ENCODE measurements at places on chromosomes 7 and 10.

DNA sequence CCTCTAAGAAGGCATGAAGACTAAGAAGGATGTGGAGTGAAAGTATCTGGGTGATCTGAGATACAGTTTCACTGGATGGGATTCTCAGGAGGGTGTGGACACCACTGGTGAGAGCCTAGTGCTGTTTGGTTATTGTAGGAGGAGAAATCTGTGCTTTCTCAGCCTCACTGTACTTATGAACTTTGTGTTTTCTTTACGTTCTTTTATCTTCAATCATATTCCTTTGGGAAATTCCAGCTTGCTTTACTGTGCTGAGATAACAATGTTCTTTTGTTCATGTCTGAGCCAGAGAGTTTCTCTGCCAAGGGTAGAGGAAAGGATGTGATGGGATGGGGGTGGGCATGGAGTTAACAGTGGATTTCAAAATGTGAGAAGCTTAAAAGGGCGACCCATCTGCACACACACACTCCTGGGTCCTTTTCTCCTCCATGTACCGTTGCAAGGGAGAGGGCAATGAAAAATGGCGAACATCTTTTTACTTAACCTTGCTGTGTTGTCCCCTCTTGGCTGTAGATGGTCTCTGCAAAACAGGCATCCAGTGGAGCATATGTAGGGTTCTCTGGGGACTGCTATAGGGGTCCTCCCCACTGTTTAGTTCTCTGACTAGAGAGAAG lies 25.0 kb upstream of the TAX1BP1 start:
- no peak for DNase-seq

DNA sequence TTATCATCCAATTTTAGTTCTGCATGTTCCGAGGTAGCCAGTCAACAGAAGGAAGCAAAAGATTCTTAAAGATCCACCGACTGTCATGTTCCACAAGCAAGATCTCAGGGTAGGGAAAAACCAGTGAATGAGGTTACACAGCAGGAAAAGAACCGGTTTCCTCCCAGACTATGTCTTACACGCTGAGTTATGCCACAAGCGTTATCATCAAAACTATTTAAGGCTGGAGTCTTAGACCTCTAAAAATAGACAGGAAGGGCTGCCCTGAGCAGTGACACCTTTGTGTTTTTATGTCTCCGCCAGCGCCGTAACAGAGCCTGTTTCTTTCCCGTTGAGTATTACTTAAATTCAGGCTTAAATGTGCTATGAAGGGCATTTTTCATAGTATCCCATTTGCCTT lies 48.3 kb downstream of the PROSER2 start:
- DNase-seq = no peak

DNA sequence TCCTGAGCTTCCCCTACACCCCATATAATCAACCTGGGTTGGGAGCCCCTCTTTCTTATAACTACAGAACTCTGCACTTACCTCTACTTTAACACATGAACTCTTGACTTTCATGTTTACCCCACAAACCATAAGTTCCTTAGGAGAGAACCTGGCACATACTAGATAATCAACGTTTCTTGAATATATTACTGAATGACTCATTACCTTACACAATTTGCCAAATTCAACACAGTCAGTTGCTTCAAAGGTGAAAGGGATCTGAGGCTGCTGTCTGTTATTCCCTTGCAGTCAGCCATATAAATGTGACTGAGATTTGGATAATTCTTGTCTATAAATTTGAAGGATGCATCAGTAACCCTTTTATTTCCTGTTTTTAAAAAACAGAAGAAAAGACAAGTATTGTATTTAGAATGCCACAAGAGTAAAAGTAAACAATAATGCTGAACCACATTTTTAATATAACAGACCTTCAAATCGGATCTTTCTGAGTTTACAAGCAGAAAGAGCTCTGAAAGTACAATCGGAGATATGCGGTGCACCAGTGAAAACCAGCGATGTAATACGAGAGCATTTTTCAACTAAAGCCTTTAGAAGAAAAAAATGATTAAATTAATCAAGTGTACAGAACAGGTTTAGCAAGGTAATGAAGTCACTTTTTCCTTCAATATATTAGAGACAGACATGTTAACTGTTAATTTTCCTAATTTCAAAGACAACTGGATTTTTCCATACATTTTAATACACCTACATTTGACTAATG lies 29.5 kb upstream of the LRRC17 start:
- DNase-seq = no peak

GRCh38 chr7:32428546-32428945 lies 61.6 kb downstream of the LSM5 start:
- no peak for DNase-seq

DNA sequence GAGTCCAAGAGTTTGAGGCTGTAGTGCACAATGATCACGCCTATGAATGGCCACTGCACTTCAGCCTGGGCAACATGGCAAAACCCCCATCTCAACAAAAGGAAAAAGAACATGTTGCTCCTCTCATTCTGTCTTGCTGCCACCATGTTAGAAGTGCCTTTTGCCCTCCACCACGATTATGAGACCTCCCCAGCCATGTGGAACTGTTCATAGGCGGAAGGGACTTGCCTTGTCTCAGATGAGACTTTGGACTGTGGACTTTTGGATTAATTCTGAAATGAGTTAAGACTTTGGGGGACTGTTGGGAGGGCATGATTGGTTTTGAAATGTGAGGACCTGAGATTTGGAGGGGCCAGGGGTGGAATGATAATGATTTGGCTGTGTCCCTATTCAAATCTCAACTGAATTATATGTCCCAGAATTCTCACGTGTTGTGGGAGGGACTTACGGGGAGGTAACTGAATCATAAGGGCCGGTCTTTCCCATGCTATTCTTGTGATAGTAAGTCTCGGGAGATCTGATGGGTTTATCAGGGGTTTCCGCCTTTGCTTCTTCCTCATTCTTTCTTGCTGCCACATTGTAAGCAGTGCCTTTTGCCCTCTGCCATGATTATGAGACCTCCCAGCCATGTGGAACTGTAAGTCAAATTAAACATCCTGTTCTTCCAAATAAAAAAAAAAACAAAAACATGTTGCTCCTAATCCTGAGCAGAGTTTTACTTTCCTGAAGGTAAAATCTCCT lies 22.3 kb downstream of the DLG5 start:
- DNase-seq = no peak

DNA sequence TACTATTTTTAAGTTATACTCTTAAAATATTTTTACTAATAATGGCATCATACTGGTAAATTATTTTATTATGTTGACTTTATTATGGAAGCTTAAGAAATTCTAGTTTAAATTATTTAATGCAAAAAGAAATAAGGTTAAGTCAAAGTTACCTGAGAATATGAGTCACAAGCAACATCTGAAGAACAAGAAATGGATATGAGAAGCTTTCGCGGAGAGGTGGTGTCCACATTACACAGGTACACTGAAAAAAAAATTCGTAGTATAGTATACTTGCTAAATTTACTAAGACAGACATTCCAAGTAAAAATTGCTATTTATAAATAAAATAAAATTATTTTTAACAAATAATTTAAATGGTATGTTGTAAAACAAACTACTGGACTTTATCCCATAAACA lies 143.8 kb downstream of the AVL9 start:
- no peak for DNase-seq

DNA sequence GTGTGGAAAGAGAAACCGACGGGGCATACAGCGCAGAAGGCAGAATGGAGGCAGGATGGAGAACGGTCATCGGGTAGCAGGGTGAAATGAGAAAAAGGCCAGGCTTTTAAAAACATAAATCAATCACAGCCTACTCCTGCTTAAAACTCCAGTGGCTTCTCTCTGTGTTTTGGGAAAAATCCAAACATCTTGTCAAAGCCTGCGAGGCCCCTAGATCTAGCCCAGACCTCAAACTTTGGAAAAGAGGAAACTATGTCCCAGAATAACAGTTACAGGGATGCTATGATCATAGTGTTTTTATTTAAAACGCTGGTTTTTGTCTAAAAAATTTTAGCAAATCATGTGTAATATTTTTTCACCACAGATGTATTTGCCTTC lies 41.1 kb downstream of the PPP1R3C start:
- DNase-seq = no peak

- DNase-seq = no peak
These were observed 76.8 kb upstream of the INSIG1 start for GRCh38 chr7:155220903-155221302.

GRCh38 chr10:123409426-123409825 lies 255.2 kb downstream of the BUB3 start:
- DNase-seq = no peak

GRCh38 chr7:111789048-111789320 lies 226.7 kb upstream of the IMMP2L start:
- no peak for DNase-seq

GRCh38 chr10:103584216-103585010 lies 90.9 kb downstream of the NEURL1 start:
- DNase-seq = no peak

- no peak for DNase-seq
These were observed 13.2 kb downstream of the ERVW-1 start for GRCh38 chr7:92464515-92464914.

DNA sequence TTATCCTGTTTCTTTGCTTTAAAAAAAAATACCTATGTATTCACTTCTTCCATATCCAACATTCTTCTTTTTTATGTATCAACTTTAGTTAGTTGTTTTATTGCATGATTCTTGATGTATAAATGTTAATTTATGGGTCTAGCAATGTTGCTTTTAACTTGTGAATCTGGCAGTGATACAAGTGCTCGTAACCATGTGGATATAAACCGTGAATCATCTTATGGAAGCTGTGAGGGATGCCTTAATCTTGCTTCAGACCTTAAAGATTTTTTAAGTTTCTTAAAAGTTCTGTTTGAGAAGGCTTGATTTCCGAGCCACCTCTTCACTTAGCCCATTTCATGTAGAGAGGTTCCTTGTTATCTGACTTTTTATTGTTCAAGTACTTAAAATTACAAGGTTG lies 25.9 kb downstream of the HELLS start:
- DNase-seq = no peak

DNA sequence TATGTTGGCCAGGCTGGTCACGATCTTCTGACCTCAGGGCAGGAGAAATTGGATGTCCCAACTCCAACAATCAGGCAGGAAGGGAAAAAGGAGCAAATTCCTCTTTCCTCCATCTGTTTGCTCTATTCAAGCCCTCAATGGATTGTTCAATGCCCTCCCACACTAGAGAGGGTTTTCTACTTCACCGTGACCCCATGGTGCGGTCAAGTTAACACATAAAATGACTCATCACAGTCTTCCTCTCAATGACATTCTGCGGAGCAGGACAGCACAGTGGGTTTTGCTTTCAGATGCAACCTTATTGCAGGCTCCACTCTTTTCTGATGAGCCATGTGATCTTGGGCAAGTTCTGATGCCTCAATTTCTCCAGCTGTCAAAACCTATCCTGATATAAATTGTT lies 364.9 kb downstream of the ANKRD30A start:
- no peak for DNase-seq

DNA sequence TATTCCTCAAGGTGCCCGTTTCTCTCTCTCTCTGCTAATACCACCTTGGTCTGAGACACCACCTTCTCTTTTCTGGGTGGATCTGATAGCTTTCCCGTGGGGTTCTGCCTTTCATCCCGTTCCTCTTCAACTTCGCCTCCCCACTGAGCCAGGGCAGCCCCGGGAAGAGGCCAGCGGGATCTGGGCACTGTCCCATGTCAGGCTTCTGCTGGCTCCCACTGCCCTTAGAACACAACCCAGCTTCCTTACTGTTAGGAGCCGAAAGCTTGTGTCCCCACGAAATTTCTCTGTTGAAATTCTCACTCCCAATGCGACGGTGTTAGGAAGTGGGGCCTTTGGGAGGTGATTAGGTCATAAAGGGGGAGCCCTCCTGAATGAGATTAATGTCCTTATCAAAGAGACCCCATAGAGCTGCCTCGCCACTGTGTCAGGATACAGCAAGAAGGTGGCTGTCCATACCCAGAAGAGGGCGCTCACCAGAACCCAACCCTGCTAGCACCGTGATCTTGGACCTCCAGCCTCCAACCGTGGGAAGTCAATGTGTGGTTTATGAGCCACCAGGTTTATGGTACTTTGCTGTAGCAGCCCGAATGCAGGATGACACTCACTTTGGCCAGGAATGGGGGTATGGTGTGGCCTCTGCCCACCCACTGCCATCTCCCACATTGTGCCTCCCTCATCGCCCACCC lies 79.2 kb downstream of the CAMK1D start:
- no peak for DNase-seq

- no peak for DNase-seq
These were observed 286.6 kb upstream of the NRP1 start for GRCh38 chr10:33621101-33621500.

GRCh38 chr10:93445978-93446720 lies 36.0 kb downstream of the MYOF start:
- DNase-seq = no peak

DNA sequence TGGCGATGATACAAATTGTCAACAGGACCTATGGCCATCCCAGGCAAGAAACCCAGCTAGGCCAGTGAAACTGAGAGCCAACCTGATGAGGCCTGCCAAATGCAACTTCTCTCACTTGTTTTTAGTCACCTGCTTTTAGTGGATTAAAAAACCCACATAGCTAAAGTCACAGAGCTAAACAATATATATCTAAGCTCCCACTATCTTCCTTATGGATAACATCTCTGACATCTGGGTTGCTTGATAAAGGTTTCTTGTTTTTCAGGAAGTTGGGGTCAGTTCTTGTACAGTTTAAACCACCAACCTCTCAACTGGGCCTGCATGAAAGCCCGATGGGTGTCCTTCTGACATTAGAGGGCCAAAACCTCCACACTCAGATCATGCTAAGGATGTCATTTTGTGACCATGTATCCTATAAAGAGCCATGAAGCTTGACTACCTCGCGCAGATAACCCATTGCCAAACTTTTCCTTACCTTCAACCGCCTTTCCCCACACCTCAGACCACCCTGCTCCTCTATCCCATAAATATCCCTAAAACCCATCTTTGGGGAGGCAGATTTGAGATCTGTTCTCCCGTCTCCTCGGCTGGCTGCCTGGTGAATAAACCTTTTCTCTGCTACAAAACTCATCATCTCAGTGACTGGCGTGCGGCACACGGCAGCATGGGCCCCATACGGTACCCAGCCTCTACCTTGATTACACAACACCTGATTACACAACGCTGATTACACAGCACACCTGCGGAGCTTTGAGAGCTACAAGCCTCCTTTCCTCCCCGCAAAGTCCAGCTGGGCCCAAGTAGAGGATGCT lies 797 bp upstream of the STMP1 start:
- DNase-seq = no peak

GRCh38 chr10:75042292-75042974 lies 69.0 kb upstream of the SAMD8 start:
- DNase-seq = no peak

All from DMS 273 treated with DMSO at 0.1 percent for 48 hours (cell line).